IPS-NIHi11 (cell line): ENCODE measurements at places on chromosomes 6 and 20.

DNA sequence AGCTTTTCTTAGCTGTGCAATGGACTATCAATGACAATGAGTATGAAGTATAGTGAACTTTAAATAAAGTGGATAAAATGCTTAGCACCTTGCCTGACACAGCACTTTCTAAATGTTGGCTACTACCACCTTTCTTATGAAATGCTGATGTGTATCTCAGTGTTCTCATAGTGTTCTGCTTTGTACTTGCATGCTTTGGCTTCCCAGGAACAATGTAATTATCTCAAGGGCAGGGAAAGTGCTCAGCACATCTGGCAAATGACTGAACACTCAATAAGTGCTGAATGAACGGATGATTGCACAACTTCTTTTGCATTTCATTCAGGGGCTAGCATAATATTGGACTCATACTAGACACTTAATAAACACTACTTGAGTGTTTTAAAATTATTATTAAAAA lies 28.2 kb upstream of the NOX3 start:
- no peak for DNase-seq

DNA sequence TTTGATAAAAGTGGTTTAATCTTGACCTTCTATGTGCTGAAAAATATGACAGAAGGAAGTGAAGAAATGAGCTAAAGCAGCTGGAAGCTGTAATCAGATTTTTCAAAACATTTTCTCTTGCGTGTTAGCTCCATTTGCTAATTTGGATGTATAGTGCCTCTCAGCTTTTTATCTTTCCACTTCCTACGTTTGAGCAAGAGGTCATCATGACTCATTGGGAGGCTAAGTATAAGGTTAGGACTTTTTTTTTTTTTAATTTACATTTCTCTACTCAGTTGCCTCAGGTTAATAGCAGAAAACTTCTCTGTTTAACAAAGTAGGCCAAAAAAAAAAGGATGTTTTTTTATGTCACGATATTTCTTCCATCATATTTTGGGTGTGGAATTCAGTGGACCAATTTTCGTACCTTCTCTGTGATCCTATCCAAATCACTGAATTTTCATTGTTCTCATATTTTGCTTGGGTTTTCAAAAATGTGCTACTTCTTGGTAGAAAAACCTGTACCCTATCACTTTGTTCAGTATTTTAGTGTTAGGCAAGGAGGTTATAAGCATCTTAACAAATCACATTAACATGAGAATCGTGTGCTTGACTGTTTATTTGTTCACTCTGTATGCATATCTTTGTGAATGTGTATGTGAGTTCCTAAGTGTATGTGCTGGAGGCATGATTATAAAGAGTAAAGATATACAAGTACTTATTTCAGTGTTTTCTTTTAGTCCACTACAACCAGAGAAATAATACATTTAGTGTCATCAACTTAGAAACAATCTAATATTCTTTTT lies 1028.3 kb upstream of the EYS start:
- DNase-seq: no peak

GRCh38 chr6:66995669-66996068 lies 1288.6 kb upstream of the EYS start:
- no peak for DNase-seq

GRCh38 chr6:138588805-138589434 lies 89.6 kb upstream of the NHSL1 start:
- DNase-seq: peak; percentile 80

DNA sequence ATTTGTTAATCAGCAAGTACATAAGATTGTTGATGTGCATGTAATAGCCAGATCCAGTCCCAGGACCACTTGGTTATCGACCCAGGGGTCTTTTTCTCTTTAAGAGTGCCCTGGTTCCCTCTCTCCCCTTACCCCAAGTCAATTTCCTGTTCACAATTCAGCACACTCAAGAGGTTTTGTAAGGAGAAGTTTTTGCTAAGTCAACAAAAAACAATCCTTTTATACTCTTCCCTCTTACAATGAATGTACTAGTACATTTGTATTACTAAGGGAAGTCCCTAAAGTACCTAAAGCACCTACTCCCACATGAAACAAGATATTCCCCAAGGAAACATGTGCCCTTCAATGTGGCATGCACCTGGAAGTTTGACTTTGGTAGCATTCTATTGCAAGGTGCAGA lies 1.6 kb upstream of the NT5DC1 start:
- no peak for DNase-seq

- DNase-seq: peak; percentile 73
Observed at GRCh38 chr6:8131265-8131897, 29.0 kb upstream of the EEF1E1 start.

DNA sequence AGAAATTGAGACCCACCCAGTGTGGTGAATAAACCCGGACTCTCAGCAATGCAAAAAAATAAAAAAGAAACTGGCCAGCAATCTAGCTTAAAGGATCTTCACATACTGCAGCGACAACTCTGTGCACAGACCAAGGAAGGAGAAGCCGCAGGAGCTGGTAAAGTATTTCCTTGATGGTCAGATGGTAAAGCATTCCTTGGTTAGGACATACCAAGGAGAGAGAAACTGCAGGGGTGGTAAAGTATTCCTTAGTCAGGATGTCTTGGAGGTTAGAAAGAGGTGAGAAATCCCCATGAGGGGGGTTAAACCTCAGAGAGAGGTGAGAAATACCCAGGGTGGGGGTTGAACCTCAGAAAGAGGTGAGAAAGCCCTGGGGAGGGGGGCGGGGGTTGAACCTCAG lies 86.8 kb downstream of the PLG start:
- DNase-seq: no peak

GRCh38 chr6:43946641-43947363 lies 176.8 kb downstream of the VEGFA start:
- DNase-seq: no peak

DNA sequence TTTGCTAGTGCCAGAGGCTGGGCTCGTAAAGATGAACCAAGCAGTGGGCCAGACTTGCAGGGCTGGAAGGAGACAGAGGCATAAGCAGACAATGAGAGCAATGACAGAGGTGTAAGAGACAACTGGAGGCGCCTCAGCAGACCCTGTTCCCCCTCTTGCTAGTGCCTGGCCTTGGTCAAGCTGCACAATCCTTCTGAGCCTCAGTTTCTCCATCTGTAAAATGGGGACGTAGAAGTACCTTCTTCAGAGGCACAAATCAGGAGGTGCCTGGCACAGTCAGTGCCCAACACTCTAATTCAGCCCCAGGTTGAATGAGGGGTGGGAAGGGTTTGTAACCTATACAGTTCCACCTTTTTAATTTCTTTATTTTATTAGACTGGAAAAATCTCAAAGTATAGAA lies 23.2 kb downstream of the BPIFB1 start:
- DNase-seq: no peak

GRCh38 chr20:51800872-51801121 lies 1.5 kb downstream of the SALL4 start:
- DNase-seq: no peak

DNA sequence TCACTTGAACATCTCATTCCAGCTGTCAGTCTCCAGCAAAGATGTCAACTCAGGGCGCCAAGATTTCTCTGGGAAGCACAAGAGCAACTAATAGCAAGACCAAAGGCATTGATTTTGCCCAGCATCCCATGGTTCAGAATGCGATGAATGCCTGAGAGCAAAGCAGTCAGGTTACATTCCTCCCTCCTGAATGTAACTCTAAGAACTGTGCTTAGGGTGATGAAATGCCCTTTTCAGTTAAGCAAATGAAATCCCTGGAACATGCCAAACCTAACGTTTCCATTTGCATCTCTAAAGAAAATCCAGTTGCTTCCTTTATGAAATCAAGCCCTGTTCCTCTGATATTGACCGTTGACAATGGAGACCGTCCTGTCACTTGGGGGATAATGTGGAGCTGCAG lies 224.0 kb upstream of the PLN start:
- DNase-seq: peak; percentile 15

GRCh38 chr6:106527979-106528378 lies 101.3 kb downstream of the RTN4IP1 start:
- no peak for DNase-seq

DNA sequence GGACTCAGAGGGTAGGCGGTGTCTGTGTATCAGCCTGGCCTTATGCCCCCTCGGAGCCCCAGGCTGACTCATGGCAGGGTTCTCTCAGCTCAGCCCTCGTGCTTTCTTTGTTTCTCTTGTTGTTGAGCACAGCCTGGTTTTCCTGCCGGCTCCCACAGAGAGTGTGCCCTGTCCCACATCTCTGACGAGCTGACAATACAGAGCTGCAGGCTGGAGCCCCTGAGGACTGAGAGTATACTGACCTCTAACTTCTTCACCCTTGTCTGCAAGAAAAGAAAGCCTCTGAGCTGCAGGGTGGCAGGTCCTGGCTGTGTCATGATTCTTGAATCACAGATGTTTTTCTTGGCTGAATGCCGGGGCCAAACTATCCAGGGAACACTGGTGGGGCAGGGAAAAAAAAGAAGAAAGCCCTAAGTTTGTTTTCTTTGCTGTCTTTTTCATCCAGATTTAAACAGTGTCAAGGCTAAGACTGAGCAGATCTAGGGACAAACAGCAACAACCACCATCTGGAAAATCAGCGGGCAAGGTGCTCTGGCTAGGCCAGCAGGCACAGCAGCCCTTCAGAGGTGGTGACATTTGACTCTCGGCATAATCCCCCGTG lies 63.3 kb upstream of the ZNF133 start:
- peak; percentile 65 for DNase-seq

- DNase-seq: no peak
Observed at GRCh38 chr6:159013229-159013628, 13.2 kb upstream of the RSPH3 start.

GRCh38 chr6:38131527-38131965 lies 312.0 kb downstream of the ZFAND3 start:
- DNase-seq: no peak

GRCh38 chr20:45340236-45340847 lies 7.9 kb downstream of the SDC4 start:
- DNase-seq: no peak

GRCh38 chr20:46670228-46670584 lies 18.9 kb upstream of the SLC13A3 start:
- DNase-seq: no peak

DNA sequence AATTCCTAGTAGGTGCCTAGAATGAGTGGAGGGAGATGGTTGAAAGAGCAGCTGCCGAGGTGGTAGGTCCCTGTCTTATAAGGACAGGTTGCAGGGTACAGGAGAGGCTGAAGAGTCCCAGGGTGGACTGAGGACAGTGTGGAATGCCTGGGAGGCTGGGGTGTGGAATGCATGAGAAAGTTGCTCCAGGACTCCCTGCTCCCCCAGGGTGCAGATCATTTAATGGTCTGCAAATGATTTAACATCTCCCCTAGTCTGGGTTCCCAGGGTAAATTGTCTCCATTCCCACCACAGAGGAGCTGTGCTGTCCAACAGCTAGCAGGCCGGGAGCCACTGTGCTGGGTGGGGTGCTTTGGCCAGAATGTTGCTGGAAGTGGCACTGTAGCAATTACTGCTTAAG lies 76.0 kb downstream of the CD83 start:
- DNase-seq: no peak

GRCh38 chr6:168838037-168838399 lies 397.0 kb downstream of the SMOC2 start:
- DNase-seq: no peak

- DNase-seq: no peak
Observed at GRCh38 chr20:5077761-5078387, 41.9 kb downstream of the PCNA start.

DNA sequence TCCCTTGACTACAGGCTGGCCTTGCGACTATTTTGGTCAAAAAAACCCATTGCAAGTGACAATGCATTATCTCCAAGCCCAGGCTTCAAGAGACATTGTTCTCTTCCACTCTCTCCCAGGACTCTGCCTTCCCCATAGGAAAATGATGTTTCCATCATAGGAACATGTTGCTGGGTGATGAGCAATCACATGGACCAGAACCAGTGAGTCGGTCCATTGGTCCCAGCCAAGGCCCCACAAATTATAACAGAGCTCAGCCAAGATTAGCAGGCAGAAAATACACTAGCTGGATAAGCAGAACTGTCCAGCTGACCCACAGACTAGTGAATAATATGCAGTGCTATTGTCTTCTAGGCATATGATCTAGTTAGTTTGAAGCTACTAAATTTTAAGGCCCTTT lies 27.4 kb downstream of the TENT5A start:
- DNase-seq: no peak

DNA sequence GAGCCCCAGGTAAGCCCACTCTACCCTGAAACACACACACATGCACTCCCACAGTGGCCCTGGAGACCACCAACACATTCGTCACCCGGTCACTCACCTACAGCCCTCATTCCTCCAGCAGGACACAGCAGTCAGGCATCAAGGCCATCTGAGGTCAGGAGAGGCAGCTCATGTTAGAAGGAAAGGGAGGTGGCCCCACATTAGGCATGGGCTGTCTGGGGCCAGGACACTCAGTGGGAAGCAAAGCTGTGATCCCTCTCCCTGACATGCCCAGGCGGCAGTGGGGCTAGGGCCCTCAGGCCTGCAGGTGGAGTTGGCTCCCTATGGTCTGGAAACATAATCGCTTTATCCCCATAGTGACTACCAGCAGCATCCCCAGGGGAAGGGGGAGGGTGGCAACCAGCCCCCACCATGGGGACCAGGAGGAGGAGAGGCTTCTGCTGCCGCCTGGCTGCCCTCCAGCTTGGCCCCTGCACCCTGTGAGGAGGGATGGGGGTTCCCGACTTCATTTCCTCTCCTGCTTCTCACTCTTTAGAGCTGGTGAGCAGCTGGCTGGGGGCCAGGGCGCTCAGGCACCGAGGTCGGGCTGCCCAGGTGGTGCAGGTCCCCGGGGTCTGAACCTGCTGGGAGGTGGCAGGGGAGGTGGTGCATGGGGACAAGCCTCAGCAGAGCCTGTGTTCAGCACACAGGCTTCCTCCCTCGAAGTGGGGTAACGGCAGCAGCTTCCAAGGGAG lies 76.6 kb upstream of the CST7 start:
- DNase-seq: no peak

DNA sequence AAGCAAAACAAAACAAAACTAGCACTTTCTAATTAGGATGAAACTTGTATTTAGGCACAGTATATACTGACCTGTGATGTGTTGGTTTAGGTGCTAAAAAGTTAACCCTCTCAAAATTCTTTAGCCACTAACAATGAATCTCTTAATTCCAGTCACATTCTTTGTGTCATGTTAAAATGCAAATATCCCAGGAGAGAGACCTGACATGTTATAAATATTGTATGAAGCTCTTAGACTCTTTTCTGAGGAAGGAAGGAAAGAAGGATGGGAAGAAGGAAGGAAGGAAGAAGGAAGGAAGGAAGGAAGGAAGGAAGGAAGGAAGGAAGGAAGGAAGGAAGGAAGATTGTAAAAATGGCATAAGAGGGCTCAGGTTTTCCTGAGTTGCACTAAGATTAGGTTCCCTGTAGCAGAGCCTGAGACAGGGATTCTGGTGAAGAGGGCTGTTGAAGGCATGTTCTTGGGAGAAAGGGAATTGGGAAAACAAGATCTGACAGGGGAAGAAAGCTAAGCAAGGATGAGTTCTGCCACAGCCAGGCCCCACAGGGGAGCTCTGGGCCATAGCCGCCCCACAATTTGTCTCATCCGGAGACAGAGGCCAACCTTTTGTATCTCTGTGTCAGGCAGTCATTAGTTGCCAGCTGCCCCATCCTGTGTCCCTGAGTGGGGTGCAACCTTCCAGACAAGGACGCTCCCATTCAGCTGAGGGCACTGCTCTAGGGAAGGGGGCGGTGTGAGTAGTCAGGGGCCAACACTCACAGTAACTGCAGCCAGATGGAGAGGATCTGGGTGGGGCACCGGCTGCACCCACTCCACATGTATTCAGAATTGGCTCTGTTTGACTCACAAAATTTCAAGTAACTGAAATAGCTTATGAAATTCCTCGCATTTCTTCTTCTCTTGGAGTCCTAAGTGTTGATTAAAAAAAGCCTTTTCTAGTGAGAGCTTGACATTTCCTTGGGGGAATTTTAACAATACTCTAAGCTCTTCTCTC lies 189.3 kb upstream of the ARG1 start:
- no peak for DNase-seq
